ENCODE measurements at places on chromosomes 3 and 15. TPM values are rescaled to one million over a fixed set of nuclear protein-coding genes. Genes with fewer than 3 reads are reported as not detected.
A peak's percentile ranks its signal among the peaks of the same experiment; 100 is the strongest.

CERS3 gene
- not detected for total RNA-seq

C3orf80 gene
- total RNA-seq, result 0.22 TPM

TMC3 gene
- not detected for total RNA-seq

DNA sequence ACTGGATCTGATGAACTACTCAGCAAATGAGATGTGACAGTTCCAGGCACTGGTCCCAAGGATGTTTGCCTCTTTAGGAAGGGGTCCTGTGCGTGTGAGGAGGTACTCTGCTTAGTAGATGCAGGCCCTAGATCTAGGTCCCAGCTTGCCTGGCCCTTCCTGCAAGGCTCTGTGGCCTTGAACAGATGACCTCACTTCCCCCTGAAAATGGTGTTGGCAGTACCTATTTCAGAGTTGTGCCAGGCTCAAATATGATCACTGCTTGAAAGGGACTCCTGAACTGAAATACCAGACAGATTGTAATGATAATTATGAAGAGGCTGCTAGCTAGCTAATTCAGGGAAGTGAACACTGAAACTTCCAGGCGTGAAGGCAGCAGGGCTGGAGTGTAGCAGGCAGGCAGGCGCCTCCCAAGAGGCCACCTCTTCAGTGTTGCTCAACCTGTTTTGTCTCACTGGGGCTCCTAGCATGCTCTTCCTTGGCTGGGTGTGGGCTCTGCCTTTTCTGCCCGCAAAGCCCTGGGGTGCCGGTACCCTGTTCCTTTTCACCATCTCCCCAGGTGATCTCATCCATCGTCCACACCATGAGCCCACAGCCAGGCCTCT lies 24.1 kb upstream of the CPNE9 start:
- no peak for DNase-seq

- no peak for DNase-seq
Observed at GRCh38 chr15:92068121-92068520, 214.6 kb downstream of the SLCO3A1 start.

- no peak for DNase-seq
Observed at GRCh38 chr3:190073264-190074008, 47.3 kb downstream of the P3H2 start.

DNA sequence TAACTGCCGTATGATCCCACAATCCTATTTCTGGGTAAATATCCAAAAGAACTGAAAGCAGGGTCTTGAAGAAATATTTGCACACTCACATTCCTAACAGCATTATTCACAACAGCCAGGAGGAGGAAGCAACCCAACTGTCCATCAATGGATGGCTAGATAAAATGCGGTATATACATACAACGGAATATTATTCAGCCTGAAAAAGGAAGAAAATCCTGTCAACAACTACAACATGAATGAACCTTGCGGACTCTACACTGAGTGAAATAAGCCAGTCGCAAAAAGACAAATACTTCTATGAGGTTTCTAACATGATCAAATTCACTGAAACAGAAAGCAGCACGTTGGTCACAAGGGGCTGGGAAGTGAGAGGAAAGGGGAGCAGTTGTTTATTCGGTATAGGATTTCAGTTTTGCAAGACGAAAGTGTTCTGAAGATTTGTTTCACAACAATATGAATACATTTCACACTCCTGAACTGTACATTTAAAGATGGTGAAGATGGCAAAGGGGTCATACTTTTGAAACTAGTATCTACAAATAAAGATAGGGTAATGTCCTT lies 6.2 kb downstream of the DLG1 start:
- no peak for DNase-seq

DNA sequence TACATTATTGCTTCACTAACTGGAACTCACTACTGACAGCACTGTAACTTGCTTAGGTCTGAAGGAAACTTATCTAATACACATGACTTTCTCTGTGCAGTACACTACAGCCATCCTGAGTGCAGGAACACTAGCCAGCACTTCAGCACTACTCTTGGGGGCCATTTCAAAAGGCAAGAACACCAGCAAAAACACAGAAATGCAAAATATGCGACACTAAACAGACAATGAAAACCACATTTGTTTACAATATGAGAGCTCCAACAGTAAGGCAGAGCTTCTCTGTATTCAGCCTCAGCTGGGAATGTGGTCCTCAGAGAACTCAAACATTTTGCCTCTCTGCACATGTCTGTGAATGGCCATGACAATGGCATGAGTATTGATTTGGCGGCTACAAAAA lies 109.6 kb downstream of the ARRDC4 start:
- no peak for DNase-seq

GRCh38 chr15:74243431-74243830 lies 7.3 kb downstream of the CCDC33 start:
- DNase-seq, result peak; percentile 4

DNA sequence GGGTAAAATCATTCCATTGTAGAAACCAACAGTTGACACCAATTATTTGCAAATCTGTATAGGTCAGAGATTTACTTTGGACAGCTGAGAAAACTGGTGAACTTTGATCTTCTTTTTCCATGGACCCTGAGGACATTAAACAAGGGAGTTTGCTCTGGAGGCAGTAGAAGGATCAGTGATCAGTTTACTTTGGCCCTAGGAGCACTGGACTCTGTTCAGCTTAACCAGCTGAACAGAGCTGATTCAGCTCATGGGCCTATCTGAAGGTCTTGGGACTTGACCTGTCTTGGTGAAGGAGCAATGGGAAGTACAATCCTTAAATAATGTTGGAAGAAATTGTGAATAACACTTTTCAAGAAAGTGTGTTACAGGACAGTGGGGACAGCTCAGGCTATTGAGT lies 15.2 kb upstream of the TF start:
- DNase-seq, result no peak

DNA sequence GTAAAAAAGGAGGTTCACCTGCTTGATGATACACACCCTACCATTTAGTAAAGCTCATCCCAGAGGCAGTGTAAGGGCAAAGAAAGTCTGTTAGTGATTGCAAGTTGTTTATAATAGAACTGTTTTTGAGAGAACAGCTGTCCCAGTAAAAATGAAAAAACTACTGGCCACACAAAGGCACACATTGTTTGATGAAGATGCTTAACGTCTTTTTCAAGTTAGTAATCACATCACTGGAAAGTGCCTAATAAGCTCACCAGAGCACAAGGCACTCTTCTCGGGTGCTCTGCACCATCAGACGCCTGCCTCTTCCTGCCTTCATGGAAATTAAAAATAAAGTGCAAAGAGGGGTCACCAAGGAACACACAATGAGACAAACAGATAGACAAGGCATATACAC lies 186.9 kb downstream of the PDZRN3 start:
- DNase-seq, result no peak

Measured in Right ventricle myocardium inferior (tissue), 1 donor.